ENCODE measurements at places on chromosomes 12 and 14.

DNA sequence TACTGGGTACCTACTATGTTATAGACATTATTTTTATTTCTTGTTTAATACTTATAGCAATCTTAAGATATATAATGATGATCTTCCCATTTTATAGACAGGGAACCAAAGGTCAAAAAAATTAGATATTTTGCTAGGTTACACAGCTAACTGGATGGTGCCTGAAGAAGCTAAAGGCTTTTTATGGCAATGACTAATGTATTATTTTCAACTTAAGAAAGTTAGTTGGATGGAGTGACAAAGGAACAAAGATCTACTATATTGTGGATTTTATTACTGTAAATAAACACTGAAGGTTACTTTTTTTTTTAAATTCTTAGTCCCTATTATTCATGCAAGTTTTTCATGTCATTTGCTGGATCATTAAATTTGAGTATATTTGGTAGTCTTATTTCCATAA, 227.9 kb downstream of the GPHN start:
- no peak for DNase-seq

GRCh38 chr12:15130541-15130940, 90.7 kb downstream of the RERG start:
- no peak for DNase-seq

DNA sequence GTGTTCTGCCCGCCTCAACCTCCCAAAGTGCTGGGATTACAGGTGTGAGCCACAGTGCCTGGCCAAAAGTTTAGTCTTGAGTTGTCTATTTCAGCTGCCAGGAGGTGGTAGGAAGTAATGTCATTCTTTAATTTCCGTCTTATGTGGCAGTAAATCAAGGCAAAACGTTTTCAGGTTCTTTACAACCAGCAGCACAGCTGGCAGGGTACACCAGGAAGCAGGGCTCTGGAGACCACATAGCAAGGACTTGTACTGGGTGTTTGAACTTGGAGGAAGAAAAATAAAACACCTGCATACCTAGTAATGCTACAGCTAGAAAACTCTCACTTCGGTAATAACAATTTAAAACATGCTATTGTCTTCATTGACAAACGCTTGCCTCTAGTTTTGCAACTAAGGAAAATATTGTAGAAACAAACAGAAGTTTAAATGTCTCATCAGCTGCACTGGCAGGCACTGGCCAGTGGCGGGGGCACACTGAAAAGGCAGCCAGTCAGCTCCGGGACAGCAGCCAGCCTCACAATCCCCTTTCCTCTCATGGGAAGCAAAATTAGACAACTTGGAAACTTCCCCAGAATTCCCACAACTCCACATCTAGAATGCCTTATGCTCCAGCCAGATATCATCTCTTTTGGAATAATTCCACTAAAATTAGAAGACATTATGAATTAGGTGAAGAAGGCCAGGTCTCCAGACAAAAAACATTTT, 72.2 kb downstream of the CLIP1 start:
- no peak for DNase-seq

DNA sequence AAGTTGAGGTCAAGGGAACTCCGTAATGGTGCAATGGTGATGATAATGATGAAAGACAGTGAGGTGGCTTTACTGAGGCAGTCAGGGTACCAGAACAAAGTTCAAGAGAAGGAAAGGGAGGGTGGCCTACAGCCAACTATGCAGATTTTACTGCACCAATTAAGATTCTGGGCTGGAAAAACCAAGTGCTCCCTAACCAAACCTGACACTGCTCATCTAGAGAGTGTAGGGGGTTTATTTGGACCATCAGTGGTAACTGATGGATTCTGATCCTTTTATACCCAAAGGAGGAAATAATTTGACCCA, 387 bp downstream of the LRRC9 start:
- no peak for DNase-seq

DNA sequence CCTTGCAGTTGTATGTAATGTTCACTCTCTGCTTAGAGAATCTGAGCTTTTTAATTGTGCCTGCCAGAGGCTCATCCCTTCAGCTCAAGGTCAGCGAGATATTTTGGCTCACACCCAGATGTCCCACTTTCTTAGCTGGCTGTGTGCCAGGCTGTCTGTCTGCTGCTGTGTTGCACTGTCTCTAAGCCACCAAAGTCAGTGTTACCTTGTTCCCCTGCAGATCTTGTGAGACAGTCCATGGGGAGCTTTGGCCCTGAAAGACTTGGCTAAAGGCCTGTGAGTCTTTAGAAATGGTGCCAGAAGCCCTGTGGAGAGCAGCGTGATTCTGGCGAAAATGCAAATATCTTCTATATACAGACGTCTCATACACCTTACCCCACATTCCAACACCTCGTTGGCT, 293.7 kb downstream of the TTC6 start:
- no peak for DNase-seq

GRCh38 chr12:116552773-116553373, 6.3 kb upstream of the MAP1LC3B2 start:
- no peak for DNase-seq

GRCh38 chr12:97912943-97913342, 450.3 kb downstream of the RMST start:
- no peak for DNase-seq

DNA sequence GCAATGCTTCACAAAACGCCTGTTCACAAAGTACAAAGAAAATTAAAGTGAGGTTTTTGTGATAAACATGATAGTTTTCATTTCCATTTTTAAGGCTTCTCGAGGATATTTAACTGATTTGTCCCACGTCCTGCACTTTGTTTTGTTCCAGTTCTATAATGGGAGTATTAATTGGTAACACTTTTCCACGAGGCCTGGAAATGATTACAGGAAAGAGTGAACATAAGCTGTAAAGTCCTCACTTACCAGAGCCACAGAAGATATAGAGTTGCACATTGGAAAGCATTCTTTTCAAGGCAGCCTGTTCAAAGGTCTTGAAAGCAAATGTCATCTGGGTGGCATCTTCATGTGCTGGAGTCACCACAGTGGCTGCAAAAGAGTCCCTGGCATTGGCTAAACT, 1236.6 kb downstream of the BCL11B start:
- DNase-seq = no peak

GRCh38 chr12:66852091-66852490, 173.2 kb upstream of the GRIP1 start:
- no peak for DNase-seq

DNA sequence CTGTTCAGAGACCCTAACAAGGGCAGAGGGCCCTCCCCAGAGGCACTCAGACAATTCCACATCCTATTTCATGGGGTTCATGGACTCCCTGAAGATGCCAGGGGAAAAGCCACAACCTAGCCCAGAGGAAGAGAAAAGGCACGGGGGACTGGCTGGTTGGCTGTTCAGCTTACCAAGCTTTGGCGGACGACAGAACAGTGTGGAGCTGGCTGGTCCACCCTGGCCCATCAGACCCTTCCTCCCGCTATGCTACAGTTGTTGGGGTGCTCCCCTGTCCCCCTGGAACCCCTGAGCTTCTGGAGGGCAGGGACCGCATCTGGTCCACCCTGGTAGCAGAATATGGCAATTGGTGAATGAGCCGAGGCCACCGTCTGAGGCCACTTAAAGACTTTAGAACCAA, 6.3 kb downstream of the TESC start:
- no peak for DNase-seq

DNA sequence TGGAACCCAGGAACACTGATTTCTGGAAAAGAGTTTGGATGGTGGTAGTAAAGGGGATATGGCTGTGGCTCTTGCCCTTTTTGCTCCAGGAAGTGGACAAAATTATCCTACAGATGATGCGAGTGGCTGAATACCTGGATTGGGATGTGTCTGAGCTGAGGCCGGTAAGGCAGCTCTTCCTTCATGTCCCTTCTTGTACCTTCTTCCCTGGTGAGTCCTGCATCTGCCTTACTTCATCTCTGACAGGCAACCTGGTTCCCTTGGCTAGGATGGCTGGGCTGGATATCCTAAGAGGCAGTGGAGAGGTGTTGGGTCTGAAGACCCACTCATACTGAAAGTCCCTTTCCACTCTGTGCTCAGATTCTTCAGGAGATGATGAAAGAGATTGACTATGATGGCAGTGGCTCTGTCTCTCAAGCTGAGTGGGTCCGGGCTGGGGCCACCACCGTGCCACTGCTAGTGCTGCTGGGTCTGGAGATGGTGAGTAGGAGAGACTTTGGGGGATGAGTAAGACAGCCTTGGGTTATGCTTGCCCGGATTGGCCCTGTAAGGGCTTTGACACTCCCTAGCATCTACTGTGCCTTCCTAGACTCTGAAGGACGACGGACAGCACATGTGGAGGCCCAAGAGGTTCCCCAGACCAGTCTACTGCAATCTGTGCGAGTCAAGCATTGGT, 8.0 kb downstream of the DGKA start:
- DNase-seq = no peak

DNA sequence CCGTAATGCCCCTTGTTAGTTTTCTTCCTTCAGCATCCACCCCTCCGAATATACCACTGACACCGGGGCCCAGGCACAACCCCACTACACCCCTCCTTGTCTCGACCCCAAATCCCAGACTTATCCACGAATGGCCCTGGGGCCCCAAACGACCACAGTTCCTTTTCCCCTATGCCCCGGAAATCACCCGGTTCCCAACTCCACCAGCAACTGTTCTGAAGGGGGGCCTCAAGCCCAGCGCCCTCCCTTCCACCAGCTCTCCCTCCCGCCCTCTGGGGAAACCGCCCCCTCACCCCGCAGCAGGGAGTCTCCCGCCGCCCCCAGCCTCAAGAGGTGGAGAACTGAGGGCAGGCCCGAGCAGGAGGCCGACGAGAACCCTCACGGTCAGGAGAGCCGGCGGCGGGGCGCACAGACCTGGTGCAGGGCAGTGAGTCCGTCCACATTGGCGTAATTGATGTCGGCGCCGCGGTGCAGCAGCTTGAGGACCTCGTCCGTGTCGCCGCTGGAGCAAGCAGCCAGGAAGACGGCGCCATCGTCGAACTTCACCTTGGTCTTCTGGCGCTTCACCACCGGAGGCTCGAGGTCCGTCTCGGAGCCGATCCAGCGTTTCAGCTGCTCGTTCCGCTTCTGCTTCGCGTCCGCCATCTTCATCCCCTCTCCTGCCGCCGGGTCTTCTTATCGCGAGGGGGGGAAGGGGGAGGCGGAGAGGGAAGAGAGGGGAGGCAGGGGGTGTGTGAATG, 446 bp downstream of the PPP1R12A start:
- DNase-seq = no peak

DNA sequence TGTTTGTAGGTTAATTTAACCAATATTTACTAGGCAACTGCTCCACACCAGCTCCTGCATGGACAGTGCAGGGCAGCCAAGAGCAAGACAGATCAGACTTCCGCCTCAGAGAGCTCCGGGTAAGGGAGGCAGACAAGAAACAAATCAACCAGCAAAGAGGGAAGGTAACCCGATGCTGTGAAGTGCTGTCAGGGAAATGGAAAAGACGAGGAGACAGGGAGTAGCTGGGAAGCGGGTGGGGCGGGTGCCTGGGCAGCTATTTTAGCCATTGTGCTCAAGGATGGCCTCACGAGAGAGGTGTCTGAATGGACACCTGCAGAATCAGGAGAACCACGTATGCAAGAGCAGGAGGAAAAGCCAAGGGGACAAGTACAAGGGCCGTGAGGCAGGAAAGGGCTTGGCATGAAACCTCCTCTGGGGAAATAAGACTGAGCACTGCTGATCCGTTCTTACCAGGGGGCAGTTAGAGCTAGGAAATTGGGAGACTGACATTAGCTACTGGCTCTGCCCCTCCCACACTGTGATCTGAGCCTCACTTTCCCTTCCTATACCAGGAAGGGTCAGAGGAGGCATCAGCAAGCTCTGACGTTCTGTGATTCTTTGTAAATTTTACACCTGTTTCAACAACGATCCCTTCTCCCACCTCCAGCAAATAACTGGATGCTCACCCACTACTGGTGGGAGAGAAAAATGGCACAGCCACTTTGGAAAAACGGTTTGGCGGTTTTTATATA, 6.5 kb upstream of the TMEM119 start:
- DNase-seq = no peak

DNA sequence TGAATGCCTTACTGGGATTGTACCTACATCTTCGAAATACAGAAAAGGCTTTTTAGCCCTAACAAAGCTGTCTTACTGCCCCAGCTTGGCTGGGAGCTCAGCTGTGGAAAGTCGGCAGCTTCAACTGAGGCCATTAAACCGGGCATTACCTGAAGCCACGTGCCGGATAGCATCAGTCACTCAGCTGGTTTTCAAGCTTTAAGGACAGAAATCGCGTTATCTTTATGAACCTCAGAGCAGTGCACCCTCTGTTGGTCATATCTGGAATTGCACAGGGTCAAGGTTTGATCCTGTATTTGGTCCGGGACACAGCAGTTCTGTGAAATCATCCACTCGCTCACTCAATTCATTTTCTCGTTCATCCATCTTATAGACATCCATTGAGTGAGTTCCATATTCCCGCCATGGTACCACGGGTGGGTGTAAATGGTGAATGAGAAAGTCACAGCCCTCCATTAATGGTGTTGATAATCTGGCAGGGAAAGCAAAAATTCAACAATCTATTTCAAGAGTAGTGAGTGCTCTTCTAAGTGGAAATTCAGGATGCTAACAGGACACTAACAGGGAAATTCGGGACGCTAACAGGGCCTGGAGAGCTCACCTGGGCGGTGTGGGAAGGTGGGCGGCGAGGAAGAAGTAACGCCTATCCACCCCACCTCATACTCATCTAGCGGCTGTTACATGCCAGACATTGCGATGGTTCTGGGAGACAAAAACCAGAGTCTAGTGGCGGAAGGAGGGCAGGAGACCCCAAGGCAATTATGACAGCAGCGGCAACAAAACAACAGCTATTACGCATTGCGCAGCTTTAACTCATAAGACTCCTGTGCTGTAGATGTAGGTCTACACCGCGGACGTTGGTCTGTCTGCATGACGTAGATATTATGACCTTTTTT, 60.6 kb upstream of the TCL1A start:
- DNase-seq = peak; percentile 50

- no peak for DNase-seq
Measured at GRCh38 chr14:56224229-56224628, 106.0 kb downstream of the PELI2 start.

DNA sequence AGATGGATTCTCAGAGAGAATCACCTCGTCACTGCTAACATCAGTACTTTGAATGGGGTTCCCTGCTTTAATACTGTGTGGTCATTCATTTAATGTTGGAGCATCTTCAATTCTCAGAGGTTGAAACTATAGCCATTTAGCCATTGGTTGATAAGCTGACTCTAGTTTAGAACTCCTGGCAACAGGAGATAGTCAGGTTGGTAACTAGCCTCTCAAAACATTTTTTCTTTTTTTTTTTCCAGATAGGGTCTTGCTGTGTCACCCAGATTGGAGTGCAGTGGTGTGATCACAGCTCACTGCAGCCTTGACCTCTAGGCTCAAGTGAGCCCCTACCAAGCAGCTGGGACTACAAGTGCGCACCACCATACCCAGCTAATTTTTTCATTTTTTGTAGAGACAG, 3.5 kb upstream of the NCKAP5L start:
- DNase-seq = no peak

DNA sequence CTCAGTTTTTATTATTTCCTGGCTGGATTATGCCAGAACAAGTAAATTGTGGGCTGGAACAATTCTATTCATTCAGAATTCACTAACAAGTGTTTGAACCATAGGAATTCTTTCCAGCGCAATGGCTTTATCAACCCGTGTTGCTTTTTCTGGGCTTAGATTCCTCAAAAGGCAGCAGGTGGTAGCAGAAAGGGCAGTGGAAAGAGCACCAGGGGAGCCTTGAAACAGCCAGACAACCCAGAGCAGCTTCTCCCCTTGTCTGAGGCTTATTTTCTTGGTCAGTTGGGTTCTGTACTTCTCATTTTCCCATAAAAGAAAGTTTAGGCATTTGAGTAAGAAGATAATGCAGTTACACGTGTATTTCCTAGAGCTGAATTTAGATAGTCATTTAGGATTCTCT, 130.7 kb downstream of the OTOGL start:
- peak; percentile 42 for DNase-seq

- no peak for DNase-seq
Measured at GRCh38 chr14:77979666-77980351, 179.9 kb downstream of the ADCK1 start.
